Epithelial cell of proximal tubule (primary cell): ENCODE measurements at places on chromosomes 1 and 21.

GRCh38 chr1:90127288-90127953 lies 132.5 kb downstream of the ZNF326 start:
- DNase-seq = no peak

- DNase-seq = no peak
Observed at GRCh38 chr1:75079538-75080290, 54.5 kb upstream of the LHX8 start.

DNA sequence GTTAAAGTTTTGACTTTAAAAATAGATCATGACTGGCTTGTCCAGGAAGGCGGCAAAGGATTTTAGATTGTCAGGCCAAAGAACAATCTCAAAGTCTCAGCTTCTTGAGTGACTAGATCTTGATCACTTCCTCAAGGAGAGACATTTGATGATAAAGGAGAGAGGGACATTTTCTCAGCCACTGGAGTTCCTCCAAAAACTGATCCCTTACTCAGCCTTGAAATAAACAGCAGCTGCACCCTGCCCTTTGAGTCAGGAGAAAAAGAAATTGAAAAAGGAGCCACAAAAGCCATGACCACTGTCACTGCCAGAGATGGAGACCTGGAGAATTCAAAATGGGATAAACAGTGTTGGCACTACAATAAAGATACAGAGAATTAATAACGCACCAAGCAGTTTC lies 288.4 kb upstream of the PRMT6 start:
- DNase-seq = no peak

DNA sequence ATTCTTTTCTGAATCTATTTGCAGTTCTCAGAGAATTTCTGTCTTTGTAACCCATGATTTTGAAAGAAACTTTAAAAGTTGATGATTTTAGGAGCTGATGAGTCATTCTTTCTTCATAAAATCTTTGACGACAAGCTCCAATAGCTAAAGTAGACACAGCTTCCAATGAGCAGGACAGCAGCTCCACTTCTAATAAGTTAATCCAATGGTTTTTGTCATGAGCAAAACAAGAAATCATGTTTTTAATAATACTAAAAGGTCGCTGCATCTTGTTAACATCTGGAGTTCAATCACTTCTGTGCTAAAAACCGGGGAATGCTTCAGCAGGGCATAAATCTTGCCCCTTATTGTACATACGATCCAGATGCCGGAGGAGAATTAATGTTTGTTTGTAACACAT lies 48.9 kb upstream of the GORAB start:
- no peak for DNase-seq

DNA sequence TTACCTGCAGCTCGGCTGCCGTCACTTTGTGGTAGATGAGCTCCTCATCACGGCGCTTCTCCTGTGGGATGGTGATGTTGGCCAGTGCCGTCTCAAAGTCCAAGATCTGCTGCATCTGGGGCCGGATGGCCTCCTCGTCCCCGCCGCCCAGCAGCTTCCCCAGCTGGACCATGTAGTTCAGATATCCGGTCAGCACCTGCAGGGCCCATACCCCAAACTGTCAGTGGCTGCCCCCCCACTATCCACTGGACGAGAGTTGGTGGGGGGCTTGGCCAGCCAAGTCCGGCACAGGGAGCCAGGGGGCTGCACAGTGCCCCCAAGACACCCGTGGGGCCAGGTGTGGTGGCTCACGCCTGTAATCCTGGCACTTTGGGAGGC lies 34.3 kb downstream of the ECE1 start:
- no peak for DNase-seq
